NCI-H526 treated with DMSO at 0.1 percent for 48 hours (cell line): ENCODE measurements at places on chromosomes 2 and 18.

GRCh38 chr18:28088477-28088876, 88.5 kb downstream of the CDH2 start:
- DNase-seq: no peak

- no peak for DNase-seq
These were observed 43.6 kb upstream of the INHBB start for GRCh38 chr2:120302301-120302700.

DNA sequence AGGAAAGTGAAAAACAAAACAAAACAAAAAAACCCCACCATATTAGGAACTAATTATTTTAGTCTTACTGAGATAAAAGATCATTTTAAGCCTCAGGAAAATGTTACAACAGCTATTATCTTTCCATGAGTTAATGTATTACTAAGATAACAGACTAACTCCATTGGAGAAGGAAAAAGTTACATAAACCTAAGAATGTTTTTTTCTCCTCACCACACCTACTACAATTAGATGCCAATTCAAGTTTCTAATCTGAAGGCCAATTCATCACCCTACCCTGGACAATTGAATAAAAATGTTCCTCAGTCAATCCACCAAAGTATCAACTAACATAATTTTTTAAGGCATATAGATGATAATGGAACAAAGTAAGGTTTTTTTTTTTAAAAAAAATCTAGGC, 10.2 kb upstream of the GFPT1 start:
- DNase-seq: no peak

DNA sequence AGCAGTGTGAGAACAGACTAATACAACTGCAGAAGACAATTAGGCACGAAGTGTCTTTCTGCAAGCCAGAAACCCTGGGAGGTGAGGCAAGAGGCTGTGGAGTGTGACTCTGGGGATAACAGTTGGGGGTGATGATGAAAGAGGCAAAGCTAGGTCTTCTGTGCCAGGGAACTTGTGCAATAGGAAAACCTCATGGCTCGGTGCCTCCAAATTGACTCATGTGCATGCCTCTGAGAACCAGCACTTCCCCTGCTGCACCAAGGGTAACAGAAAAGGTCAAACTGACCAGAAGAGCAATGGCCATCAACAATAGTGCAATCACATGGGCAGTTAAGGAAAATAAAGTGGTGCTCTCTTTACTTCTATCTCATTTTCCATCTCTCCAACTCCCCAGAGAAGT, 136.4 kb downstream of the SCG2 start:
- no peak for DNase-seq

DNA sequence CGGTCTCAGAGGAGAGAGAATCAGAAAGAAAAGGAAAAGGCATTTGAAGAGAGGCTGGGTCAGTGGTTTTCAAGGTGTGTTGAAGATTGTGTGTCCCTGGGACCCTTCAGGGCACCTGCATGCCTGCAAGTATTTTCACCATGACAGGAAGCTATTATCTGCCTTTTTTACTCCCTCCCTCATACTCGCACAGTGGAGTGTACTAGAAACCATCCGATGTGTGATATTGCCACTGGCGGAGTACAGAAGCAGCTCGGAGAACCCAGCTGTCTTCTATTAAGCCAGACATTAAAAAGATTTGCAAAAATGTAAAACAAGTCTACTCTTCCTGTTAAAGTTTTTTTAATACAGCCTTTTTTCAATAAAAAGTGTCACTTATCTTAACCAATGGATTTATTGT, 33.7 kb upstream of the RFX8 start:
- DNase-seq: no peak

- no peak for DNase-seq
These were observed 367.6 kb downstream of the EIPR1 start for GRCh38 chr2:3010001-3010400.

GRCh38 chr2:232529806-232530547, 4.0 kb downstream of the CHRND start:
- no peak for DNase-seq

DNA sequence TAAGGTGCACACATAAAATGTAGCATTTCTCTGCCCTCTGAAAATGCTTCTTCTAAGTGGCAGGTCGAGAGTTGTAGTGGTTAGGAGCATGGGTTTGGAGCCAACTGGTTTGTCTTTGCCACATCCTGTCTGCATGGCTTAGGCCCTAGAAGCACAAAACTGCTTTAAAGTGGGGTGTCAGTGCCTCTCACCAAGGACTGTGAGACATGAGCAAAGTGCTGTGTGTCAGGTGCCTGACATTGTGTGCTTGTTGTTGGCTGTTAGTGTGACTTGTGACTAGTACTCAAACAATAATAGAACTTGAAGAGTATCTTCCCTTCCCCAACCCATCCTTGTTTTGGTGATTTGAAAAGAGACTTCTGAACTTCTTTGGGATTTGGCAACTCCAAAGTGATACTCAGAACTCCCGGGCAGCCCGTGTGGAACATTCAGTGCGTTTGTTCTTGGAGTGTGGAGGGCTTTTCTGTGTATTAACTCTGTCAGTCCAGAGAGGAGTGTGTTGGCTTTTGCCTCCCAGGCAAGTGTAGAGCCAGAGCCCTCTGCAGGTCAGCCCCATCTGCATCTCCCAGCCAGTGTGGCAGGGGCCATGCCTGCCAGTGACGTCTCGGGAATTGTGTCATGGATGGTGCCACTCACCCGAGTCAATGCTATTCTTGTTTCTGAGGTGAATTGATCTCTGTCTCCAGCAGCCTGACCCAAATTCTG, 5.0 kb downstream of the MGAT5 start:
- no peak for DNase-seq

- DNase-seq: peak; percentile 58
These were observed 224.3 kb downstream of the ANAPC1 start for GRCh38 chr2:111659361-111660333.

DNA sequence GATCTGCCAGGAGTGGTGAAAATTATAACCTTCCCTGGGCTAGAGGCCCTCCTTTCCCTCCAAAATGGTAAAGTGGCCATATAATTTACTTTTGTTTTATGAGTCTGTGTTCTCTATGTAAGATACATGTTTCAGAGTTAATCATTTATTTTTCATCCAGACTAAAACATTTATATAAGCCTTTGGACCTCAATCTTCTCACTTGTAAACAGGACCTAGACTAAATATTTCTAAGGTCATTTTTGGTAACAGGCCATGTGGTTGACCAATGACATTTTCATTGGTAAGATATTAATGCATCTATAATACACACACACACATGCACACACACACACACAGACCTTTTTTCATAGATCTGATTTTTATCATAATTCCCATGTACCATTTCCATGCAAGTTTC, 79.7 kb upstream of the KCTD1 start:
- DNase-seq: no peak

GRCh38 chr2:193900292-193900691, 1705.6 kb upstream of the TMEFF2 start:
- DNase-seq: no peak

- DNase-seq: no peak
These were observed 15.7 kb downstream of the SH3RF3 start for GRCh38 chr2:109144721-109145120.

DNA sequence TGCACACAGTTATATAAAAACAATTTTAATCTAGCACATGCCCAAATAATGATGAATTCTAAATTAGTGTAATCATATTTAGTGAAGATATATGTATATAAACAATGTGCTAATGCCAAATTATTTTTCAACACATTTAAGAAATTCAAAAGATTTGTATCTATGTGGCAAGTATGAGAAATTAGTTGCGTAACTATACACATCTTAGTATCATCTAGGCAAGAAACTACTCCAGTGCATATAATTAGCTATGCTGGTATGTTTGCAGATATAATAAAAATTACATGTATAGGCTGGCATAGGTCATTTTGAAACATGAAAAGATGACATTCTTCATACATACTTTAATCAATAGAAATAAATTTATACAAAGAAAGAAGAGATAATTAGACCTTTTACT, 252.0 kb upstream of the VWC2L start:
- DNase-seq: no peak
